Activated CD8-positive, alpha-beta T cell treated with anti-CD3 and anti-CD28 coated beads for 36 hours (primary cell): ENCODE measurements at places on chromosomes 3 and 15.

- no peak for DNase-seq
These were observed 65.3 kb downstream of the IGF2BP2 start for GRCh38 chr3:185759512-185759911.

- no peak for DNase-seq
These were observed 24.3 kb upstream of the HEG1 start for GRCh38 chr3:125080077-125080476.

GRCh38 chr3:130729154-130729553 lies 17.5 kb downstream of the PIK3R4 start:
- DNase-seq = no peak

GRCh38 chr3:66469220-66469640 lies 31.6 kb downstream of the LRIG1 start:
- DNase-seq = peak; percentile 42

DNA sequence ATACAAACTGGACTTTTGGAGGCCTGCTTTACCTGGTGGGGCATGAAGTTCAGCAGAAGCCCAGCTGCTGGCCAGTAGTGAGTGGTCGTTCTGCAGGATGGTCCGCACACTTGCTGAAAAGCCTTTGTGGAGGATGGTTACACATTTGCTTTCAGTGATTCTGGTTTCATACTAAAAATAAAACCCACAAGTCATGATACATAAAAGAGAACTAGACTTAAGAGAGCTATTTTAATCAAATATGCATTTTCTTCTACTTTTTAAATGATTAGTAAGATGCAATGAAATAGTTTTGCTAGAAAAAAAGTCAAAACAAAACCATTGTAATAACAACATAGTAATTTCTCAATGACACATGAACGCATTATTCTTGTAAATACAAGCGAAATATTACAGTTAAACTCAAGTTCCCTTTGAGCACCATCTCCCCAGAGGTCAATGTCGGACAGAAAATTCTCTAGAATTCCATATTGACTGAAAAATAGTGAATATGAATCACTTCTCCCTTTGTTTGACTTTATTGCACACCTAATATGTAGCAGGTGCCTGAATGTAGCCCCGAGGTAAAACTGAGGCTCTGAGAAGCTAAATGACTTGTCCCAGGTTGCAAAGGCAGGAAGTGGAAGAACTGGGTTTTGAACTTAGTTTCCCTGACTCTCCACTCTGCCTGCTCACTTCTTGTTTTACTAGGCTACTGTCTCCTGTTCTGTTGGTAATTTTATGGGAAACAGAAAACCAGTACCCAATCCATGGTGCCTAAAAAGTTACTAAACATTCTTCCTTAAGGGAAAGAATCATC lies 8.3 kb downstream of the IL5RA start:
- no peak for DNase-seq

GRCh38 chr3:188759336-188760005 lies 412.3 kb upstream of the TPRG1 start:
- DNase-seq = no peak
